ENCODE measurements at places on chromosomes 3 and 15.

- no peak for DNase-seq
Measured at GRCh38 chr3:140845882-140846281, 95.8 kb upstream of the SLC25A36 start.

DNA sequence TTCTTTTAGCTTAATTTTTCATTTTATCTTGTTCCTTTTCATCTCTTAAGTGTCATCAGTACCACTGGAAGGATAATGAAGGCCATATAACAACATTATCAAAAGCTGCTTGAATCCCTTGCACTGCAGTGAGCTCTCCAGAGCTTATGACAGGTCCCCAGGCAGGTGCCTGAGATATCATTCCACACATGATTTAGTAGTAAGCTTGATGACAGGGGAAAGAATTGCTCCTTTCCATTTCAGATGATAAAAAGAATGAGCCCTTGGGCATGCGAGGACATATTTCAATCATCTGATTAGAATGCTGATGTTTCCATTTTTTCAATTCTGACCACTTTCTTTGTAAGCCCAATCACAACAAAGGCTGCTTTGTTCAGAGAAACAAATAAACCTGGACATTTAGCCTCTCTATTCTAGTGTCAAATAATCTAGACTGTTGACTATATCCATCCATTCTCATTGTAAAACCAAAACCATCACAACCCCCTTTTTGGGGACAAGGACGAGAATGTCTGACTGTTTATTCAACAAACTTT is 567.8 kb downstream of the IGSF11 start:
- DNase-seq: no peak

- no peak for DNase-seq
Measured at GRCh38 chr15:93418566-93418965, 329.6 kb upstream of the RGMA start.

DNA sequence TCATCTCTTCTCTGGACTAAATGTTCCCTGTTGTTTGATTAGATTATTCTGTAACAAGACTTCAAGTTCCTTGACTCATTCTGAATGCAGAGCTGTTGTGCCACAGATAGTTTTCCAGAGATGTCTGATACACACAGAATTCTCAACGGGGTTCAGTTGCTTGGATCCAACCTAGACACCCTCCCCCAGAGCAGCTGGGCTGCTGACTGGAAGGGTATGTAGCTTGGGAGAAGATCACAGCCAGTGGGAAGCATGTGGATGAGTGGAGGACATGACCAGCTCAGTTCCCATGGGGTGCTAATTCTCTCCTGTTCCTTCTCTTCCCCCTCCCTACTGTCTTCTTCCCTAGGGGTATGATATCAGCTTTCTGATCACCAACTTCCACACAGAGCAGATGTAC is 6.6 kb upstream of the TTLL3 start:
- DNase-seq: no peak

DNA sequence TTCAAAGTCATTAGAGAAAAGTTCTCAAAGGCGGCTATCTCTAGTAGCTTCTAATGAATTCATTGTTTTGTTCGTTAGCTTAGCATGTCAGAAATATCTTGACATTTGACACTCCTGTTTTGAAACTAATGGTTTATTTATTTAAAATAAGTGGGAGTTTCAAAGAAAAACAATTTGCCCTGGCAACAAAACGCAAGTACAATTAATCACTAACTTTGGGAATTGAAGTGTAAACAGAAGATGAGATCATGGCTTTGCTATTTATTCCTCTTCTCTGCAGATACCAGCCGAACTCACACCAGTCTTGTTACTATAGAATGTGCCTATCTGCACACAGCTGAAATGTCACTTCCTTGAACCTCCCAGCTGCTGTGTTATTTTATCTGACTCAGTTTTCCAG is 27.5 kb downstream of the MASP1 start:
- no peak for DNase-seq

- DNase-seq: peak; percentile 18
Measured at GRCh38 chr15:64842986-64843561, 1.4 kb downstream of the PLEKHO2 start.

DNA sequence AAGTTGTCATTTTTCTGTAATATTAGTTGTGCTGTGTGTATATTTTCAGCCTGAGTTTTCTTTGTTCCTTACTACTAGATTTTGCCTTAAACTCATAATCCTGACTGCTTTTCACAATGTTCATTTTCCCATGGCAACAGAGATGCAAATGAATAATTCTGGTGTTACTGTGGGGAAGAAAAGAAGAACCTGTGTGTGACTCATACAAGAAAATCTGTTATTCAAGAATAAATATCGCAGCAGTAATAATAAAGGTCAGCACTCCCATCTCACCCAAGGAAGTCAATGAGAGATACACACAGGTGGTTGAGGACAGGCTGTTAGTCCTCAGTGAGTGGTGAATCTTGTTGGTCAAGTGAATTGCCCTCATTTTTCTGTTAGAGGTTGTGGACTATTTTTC is 656.6 kb upstream of the NAALADL2 start:
- DNase-seq: no peak

DNA sequence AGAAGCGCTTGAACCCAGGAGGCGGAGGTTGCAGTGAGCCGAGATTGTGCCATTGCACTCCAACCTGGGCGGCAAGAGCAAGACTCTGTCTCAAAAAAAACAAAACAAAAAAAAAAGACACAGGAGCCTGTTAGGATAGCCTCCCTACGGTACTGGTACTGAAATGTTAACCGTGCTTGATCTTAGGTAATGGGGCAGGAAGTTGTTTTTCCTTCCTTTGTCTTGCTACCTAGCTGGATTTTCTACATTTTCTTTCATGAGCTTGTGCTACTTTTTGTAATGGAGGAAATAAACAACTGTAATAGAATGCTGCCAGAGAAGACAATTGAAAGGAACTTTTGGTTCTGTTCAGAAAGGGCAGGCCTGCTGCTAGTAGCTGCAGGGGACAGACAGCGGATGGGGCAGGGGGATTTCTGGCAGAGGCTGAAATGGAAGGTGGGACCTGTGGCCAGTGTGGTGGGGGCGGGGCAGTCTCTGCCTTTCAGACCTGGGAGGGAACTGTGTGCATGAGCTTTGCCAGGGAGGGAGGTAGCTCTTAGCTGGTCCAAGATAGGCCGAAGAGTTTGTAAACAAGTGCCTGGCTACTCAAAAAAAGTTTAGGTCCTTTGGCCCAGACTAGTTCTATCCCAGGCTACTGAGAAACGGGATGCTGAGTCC is 49.0 kb upstream of the SEMA4B start:
- no peak for DNase-seq
